ENCODE measurements at places on chromosomes 16 and 17. TPM values are rescaled to one million over a fixed set of nuclear protein-coding genes. Genes with fewer than 3 reads are reported as not detected.

- no peak for DNase-seq
These were observed 174.4 kb upstream of the TOX3 start for GRCh38 chr16:52721331-52721730.

DNA sequence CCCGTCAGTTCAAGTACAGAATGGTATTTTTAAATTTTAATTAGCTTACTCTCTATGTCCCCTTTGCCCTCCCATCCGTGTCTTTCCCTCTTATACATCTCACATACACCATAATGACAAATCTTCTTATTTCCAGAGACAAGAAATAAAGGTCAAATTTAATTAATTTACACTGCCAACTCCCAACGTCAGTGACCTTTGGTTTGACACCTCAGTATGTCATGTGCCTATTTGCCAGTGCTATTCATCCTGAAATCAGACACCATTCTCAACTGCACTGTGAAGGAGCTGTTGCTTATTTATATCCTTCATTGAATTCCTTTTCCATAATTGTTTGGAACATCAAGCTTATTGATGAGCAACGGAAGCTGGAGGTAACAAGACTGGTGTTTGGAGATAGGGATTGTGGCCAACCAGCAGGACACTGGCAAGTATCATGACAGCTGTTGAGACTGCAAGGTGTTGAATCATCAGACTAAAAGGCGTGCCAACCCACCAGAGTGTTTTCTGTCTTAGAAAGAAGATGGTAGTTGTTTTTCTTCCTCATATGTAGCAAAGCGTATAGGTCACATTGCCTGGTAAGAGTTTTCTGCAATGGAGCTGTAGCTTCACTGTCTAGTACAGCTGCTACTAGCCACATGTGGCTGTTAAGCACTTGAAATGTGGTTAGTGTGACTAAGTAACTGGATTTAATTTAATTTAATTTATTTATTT lies 12.5 kb downstream of the CALCOCO2 start:
- DNase-seq, result no peak

DNA sequence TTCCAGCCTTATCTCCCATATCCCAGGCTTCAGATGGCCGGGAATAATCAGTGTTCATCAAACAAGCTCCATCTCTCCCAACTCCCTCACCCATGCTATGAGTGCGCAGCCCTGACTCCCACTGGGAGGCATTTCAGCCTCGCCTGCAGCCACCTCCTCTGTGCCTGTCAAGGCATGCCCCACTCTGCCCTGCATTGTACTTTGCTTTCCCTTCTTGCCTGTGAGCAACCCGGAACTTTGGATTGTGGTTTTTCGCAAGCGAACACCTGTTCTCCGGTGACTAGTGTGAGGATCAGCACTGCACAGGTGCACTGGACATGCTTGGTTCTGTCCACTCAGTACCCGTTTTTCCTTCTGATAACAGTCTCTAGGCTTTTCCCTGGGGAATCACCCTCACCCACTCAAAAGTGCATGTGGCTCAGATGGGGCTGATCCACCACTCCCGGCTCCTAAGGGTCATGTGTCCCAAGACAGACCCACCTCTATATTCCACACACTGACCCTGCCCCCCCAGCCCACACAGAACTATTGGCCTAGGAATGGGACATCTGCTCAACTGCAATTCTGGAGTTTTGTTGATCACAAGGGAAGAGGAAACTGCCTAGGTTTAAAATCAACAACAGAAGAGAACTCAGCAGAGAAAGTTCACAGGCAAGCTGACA lies 9.1 kb downstream of the CHST6 start:
- DNase-seq, result no peak

GRCh38 chr17:66678061-66678460 lies 156.9 kb upstream of the CACNG5 start:
- no peak for DNase-seq

DNA sequence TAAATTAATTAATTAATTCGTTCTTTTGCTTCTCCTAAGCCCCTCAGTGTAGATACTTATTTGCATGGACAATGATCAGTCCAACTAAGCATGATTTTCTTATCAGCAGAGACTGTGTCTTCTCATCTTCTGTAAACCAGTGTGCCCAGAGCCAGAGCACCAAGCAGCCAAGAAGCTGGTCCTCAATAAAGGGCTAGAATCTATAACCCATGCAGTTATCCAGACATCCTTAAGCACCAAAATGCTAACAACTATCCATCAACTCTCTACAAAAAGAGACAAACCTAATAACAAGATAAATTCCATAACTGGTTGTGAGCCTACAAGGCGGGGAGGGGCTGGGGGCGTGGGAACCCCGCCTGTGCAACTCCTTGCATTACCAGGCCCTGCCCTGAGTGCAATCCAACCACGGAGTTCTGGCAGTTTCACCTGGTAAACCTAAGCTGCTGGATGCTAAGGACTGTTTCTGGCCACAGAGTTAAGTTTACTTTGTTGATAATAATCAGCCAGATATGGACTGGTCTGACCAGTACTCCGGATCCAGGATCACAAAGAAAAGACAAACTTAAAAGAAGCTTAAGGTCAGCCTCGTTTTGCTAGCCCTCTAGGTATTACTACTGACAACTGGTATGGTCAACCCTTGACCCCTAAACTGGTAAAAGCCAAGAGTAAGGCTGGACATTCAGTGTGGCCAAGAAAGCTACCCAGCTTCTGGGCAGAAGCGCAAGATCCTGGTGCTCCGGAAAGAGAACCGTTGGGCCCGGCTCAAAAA lies 51.5 kb downstream of the ZFHX3 start:
- no peak for DNase-seq

DNA sequence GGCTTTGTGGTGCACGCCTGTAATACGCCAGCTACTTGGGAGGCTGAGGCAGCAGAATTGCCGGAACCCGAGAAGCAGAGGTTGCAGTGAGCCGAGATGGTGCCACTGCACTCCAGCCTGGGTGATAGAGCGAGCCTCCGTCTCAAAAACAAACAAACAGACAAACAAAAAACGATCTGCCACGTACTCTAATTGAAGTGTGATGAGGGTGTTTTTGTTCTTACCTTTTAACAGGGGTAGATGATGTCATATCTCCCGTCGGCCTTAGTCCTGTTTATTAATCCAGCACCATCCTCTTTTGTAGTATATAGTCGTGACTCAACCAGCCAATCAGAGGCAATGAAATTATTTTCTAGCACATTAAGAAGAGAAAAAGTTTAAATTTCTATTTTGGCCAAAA lies 58.5 kb downstream of the IQCK start:
- no peak for DNase-seq

The TMEM114 gene
- total RNA-seq, result not detected

The CTRB2 gene
- not detected for total RNA-seq
